Fibroblast of skin of scalp (primary cell): ENCODE measurements at places on chromosomes 16 and 17.

- DNase-seq: no peak
Observed at GRCh38 chr16:5336941-5337340, 239.3 kb upstream of the EEF2KMT start.

GRCh38 chr17:78889531-78889930 lies 13.5 kb downstream of the CEP295NL start:
- no peak for DNase-seq

DNA sequence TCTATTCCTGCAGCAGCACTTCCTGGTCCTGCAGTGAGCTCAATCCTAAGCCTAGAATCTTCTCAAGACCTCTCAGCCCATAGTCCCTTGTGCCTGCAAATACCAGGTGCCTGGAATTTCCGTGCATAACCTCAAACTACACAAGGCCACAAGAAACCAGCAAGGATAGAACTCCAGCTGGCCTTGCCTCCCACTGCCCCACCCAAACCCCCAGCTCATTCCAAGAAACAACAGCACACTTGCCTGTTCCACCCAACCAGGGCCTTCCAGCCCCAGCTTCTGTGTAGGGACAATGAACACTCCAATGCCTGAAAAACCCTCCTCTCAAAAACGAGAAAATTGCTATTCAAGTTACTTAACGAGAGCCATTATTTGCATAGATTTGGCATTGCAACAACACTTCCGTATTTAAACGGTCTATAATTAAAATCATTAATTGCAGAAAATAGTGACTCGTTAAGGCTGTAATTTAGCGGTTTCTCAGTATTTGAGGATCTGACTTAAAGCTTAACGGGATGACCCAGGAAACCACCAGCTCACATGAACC lies 147.0 kb downstream of the C16orf78 start:
- DNase-seq: no peak

DNA sequence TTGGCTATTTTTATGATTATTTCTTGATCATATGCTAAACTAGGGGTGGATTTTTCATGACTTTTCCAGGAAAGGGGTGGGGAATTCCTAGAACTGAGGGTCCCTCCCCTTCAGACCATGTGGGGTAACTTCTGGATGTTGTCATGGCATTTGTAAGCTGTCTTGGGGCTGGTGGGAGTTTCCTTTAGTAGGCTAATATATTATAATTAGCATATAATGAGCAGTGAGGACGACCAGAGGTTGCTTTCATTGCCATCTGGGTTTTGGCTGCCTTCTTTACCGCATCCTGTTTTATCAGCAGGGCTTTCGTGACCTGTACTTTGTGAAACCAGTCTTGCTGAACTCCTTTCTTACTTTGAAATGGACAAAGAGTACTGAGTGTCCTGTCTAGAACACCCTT lies 40.4 kb upstream of the ABCA5 start:
- no peak for DNase-seq

DNA sequence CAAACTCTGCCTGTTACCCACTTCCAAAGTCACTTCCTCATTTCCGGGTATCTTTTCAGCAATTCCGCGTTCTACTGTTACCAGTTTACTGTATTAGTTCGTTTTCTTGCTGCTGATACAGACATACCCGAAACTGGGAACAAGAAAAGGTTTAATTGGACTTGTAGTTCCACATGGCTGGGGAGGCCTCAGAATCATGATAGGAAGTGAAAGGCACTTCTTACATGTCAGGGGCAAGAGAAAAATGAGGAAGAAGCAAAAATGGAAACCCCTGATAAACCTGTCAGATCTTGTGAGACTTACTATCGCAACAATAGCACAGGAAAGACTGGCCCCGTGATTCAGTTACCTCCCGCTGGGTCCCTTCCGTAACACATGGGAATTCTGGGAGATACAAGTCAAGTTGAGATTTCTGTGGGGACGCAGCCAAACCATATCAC lies 30.9 kb downstream of the PAFAH1B1 start:
- no peak for DNase-seq

GRCh38 chr17:64774888-64775540 lies 112.9 kb upstream of the SMURF2 start:
- DNase-seq: no peak

DNA sequence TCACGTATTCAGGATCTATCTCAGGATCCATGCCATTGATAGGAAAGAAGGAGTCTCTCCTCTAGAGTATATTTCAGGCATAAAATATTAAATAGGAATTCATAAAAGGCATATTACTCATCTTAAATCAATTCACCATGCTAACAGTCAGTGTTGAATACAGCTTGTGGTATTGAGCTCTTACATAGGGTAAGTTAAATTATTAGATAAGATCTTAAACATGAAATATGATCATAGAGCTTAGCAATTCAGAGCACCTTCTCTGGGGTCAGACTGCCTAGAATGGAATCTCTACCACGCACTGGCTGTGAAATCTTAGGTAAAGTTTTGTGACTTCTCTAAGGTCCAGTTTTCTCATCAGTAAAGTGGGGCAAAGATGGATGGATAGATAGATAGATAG lies 20.7 kb downstream of the MARCHF10 start:
- DNase-seq: peak; percentile 58

GRCh38 chr16:54923055-54923473 lies 7.6 kb upstream of the IRX5 start:
- DNase-seq: no peak

- no peak for DNase-seq
Observed at GRCh38 chr17:75516619-75517296, 430 bp downstream of the TSEN54 start.

- DNase-seq: peak; percentile 75
Observed at GRCh38 chr17:42276359-42276608, at the start of gene STAT5B. Gene STAT5B (minus strand): TSS chr17:42276391. CDS start chr17:42232127, 44,264 bp downstream.

- DNase-seq: no peak
Observed at GRCh38 chr16:68013440-68013839, 2.3 kb downstream of the DPEP2NB start.

DNA sequence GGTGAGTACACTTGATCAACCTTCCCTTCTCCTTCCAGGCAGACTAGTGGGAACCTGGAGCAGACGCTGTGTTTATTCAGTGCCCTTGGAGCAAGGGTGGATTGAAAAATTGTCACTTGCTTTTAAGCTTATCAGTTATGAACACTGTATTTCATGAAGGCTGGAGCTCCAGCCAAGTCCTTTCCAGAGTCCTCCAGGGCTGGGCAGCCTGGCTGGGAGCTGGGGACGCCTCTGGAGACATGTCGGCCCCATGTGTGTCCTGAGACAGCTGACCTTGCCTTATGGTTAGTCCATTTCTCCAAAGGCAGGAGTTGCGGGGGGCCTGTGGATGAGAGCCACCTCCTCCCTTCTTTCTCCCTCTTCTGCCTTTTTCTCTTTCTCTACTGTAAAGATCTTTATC lies 67.0 kb downstream of the RAP1GAP2 start:
- no peak for DNase-seq

DNA sequence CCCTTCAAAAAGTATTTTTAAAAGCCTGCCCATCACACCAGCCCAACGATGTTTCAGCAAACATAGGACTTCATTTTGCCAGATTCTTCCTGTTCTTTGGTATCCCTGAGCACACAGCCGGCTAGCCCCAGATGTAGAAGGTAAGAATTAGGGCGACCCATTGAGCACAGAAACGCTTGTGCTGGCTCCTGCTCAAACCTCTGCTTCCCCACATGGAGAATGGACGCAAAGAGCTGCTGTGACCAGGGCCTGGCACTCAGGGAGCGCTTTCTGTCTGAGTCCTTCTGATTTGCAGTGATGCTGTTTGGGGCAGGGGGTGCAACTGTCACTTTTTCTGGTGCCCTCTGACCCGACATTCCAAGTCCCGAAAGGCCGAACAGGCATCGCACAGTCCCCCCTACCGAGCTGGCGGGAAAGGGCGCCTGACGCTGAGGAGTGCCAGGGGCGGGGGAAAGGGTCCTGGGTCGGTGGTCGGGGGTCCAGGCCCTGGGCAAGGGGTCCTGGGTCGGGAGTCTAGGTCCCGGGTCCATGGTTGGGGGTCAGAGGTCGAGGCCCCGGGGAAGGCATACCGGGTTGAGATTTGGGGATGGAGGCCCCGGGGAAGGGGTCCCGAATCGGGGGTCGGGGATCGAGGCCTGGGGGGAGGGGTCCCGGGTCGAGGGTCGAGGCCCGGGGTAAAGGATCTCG lies 930 bp downstream of the CHMP1A start:
- DNase-seq: no peak

DNA sequence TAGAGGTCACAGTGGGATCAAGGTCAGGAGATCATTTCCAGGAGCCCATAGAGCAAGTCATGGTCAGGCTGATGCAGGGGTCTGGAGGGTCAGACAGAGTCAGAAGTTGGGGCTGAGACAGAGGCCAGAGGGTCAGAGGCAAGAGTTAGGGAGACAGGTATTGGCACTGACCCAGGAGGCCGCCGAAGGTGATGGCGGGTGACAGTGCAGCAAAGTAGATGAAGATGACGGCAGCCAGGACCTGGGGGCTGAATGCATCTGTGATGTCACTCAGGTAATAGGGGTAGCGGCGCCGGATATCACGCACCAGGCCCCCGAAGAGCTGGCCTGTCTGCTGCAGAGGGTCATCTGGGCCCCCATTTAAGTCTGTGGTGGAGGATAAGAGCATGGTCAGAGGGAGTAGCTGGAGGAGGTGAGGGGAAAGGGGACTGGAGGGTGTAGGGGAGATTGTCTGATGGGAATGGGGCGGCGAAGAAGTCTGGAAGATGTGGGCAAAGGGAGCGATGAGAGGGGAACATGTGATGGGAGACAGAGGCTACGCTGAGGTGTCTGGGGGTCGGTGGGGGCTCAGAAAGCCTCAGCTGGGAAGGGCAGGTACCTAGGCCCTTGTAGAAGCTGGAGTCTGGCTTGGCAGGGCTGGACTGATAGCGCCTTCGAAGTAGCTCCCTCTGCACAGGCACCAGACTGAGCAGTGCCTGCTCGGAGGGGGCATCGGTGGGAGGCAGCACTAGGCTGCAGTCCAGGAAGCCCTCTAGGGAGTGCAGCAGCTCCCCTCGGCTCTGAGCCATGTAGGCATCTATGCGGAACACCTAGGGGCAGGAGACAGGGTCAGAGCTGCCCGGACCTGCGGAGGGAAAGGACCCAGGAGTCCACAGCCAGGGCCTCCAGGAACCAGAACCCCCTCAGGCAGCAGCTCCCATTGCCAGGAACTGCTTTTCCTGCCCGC lies 9.8 kb downstream of the SLC4A1 start:
- DNase-seq: no peak

GRCh38 chr16:3484318-3485096 lies 10.8 kb downstream of the C16orf90 start:
- no peak for DNase-seq

DNA sequence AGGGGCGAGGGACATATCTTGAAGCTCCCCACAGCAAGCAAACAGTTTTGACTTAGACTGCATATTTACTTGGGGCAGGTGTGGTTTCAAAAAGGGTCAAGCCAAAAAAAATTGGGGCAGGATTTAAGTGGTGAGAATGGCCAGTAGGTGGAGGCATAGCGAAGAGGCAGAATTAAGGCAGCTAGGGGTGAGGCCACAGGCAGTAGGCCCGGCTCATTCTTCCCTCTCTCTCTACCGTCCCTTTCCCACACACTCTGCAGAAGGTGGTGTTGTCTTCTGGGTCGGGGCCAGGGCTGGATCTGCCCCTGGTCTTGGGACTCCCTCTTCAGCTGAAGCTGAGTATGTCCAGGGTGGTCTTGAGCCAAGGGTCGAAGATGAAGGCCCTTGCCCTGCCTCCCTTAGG lies 2.6 kb downstream of the SHBG start:
- peak; percentile 58 for DNase-seq

- peak; percentile 62 for DNase-seq
Observed at GRCh38 chr17:41530062-41531048, 2.2 kb upstream of the KRT19 start.

GRCh38 chr17:49486012-49486641 lies 9.0 kb upstream of the NGFR start:
- DNase-seq: no peak

- no peak for DNase-seq
Observed at GRCh38 chr17:31310886-31311285, 3.0 kb downstream of the EVI2B start.

GRCh38 chr17:38910325-38910724 lies 15.1 kb upstream of the LASP1NB start:
- DNase-seq: peak; percentile 47

- no peak for DNase-seq
Observed at GRCh38 chr17:60247836-60248461, 98.2 kb downstream of the CA4 start.

GRCh38 chr17:66466840-66467367 lies 164.5 kb downstream of the PRKCA start:
- peak; percentile 99 for DNase-seq

GRCh38 chr17:29663155-29663554 lies 40.4 kb upstream of the CORO6 start:
- peak; percentile 33 for DNase-seq

GRCh38 chr17:49455272-49455861 lies 39.7 kb upstream of the NGFR start:
- DNase-seq: peak; percentile 67

DNA sequence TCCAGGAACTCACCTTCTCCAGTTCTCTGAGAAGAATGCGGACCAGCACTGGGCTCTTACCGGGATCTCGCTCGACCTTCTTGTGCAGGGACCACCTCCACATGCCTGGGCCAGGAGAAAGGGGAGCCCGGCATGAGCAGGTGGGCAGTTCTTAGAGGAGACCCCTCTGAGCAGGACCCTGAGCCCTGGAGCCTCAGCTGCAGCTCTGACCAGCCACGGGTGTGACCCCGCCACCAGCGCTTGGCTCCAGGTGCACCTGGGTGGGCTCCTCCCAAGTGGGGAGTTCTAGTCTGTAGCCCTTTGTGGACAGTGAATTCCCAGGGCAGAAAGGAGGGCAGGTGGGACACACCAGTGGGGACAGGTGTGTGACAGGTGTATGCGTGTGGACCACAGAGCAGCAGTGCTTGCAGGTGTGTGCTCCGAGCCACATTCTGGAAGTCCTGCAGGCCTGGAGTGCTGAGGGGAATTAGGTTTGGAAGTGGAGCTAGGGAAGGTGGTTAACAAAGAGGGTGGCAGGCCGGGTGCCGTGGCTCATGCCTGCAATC lies 28.9 kb downstream of the PIK3R6 start:
- DNase-seq: no peak

DNA sequence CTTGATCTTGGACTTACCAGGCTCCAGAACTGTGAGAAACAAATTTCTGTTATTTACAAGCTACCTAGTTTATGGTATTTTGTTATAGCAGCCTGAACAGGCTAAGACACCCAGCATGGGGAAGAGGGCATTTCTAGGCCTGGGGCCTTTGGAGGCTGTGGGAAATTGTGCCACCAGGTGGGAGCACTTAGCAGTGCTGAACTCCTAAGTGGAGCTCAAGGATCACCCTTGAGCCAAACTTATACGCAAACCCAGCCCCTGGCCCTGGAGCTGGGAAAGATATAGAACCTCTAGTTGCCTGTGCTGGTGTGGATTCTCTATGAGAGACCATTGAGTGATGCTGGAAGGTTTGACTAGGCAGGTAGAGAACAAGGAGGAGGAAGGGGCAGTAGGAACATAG lies 36.1 kb downstream of the MIS12 start:
- DNase-seq: no peak

GRCh38 chr16:5621826-5622225 lies 524.2 kb upstream of the EEF2KMT start:
- no peak for DNase-seq

GRCh38 chr16:5560084-5560483 lies 462.5 kb upstream of the EEF2KMT start:
- DNase-seq: no peak

GRCh38 chr16:81879625-81880024 lies 100.5 kb downstream of the PLCG2 start:
- no peak for DNase-seq

- DNase-seq: no peak
Observed at GRCh38 chr16:12771341-12771798, 32.3 kb downstream of the CPPED1 start.

- no peak for DNase-seq
Observed at GRCh38 chr16:5575646-5576245, 478.2 kb upstream of the EEF2KMT start.
